Neural progenitor cell (in vitro differentiated cells): ENCODE measurements at places on chromosomes 13 and 19. TPM values are rescaled to one million over a fixed set of nuclear protein-coding genes. Genes with fewer than 3 reads are reported as not detected.

GRCh38 chr19:10643172-10643967 lies 10.8 kb upstream of the ILF3 start:
- DNase-seq: no peak

DNA sequence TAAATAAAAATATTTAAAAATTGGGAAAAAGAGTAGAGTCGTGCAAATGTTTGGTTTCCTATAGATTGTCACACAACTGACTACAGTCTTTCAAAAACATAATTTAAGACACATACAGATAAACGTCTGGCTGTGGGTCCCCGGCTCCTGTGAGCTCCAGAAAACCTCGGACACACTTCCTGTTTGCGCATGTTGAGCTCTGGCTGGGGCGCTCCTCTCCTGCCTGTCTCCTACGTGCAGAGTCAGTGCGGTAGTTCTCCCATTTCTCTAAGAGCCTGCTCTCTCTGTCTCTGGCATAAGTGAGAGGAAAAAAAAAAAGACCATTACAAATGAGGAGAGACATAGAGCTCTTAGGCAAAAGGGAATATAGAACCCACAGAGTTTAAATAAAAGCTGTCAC lies 128.2 kb upstream of the OBI1 start:
- DNase-seq: no peak

DNA sequence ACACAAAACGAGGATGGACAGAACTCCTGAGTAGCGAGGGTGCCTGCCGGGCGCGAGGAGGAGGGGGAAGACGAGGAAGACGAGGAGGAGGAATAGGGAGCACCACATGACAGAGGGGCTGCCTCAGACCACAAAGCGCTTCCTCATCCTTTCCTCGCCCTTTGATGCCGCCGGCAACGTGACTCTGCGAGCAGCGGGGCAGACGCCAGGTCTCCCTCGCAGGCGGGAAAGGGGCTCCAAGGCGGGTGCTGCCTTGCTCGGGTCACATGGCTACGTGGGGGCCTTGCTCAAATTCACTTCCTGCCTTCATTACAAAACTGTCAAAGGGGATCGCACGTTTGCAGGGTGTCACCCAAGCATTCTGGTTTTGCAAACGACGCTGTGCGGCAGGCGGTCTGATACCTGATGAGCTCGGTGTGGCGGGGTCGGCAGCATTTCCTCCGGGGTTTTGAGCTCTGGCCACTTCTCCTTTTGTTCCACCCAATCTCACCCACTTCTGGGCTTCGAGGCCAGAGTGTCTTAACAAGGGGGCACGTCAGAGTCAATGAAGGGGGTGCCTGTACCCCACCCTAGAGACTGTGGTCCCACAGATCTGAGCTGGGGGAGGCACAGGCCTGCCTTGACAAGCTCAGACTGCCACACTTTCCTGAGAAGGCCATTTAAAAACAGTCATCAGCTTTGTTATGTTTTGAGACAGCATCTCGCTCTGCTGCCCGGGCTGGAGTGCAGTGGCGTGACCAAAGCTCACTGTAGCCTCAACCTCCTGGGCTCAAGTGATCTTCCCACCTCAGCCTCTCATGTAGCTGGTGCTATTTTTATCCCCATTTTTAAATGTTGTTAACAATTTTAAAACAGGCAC lies 14.9 kb downstream of the MAP2K2 start:
- DNase-seq: no peak

Gene APOC1
- total RNA-seq: 16.1 and 17.6 TPM in 2 replicates

Gene SLC15A1
- total RNA-seq: not detected in 2 replicates

DNA sequence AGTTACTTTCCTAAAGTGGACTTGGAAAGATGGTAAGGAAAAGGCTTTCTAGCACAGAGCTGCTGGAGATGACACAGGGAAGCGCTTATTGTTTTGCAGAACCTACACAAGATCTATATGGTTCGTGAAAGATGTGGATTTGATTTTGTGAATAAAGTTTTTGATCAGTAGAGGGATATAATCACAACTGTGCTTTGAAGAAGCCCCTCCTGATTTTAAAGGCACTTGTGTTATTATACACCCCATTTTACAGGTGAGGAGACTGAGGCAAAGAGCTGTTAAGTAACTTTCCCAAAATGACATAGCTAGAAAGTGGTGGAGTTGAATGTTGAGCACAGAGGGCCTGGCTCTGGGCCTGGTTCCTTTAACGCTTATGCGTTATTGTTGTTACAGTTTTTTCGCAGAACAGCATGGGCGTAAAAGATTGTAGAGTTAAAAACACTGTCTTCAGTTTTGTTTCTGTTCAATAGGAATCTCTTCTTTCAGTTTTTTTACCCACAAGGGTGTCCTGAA lies 1.4 kb downstream of the TDRD3 start:
- DNase-seq: no peak

DNA sequence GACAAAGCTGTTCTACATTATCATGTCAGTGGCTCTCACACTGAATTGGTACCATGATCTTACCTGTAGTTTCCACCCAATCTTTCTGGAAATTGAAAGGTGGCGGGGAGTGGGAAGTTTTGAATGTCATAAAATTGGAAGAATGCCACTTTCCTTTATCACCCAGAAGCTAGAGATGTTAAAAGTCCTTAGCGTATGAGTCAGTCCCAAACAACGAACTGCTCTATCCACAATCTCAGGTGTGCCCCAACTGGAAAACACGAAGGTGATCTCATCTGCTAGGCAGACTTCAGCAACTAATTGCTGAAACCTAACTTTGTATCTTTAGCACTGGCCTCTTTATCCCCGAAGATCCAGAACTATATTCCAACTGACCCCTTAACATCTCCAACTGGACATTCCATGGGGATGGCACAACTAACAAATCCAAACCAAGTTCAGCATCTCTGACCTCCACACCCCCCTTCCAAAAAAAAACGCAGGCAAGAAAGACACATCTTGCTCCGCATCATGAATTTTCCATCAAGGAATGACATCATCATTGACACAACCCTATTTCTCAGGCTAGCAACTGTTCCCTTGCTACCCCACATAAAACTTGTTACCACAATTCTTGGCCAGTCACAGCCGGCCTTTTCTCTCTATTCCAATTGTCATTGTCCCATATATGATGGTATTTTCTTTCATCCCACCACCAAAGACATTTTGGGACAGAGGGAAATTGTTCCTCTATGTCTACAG lies 175.4 kb downstream of the KLF12 start:
- DNase-seq: no peak

GRCh38 chr13:39450176-39450575 lies 152.8 kb downstream of the LHFPL6 start:
- DNase-seq: no peak

Gene HS6ST3
- 0.31 and 0.39 TPM in 2 replicates for total RNA-seq

DNA sequence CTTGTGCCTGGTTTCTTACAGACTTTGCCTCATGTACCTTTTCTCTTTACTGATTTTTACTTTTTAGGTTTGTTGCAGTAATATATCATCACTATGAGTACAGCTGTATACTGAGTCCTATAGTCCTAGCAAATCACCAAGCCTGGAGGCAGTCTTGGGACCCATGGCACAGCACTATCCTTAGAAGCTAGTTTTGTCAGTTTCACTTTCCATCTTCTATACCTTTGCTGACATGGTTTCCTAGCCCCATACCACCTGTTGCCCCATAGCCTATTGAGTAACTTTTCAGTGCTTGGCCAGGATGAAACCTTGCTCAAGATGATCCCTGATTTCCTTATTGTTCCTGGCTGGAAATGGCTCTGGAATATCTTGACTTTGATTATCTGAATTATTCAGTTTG lies 826.4 kb downstream of the GPC5 start:
- DNase-seq: no peak

GRCh38 chr19:48102870-48103751 lies 7.5 kb downstream of the PLA2G4C start:
- DNase-seq: peak; percentile 69

Gene PGLYRP1
- not detected in 2 replicates for total RNA-seq

DNA sequence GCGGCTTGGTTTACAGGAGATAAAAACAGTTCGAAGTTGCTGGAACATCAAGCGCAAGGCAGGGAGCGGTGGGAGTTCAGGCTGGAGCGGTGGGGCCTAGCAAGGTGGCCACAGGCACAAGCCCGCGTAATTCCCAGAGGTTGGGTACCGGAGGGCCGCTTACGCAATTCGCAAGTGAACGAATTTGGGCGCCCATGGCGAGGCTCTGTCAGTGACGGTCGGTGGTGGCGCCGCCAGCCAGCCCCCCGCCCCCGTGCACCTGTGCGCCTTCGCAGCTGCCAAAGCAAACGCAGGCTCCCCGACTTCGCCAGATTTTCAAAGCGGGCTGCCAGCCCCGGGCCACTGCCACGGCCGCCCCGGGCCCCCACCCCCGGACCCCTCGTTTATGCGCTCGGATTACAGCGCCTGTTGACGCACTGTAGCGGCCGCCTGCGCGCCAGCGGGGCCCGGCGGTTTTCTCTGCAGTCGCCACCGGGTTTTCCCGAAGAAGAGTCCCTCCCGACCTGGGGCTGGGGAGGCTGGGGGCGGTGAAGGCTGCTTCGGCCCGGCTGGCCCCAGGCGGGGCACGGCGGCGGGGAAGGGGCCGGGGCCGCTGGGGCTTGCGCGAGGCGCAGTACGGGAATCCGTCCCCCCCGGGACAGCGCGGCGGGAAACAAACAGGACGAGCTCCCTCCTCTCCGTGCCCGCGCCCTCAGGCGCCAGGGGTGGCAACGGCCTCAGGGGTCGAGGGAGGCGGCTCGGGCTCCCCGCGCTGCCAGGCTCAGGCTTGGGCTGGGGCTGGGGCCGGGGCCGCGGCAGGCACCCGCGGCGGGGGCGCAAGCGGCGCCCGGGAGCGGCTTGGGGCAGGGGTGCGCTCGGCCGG lies 709 bp downstream of the N4BP2L1 start:
- DNase-seq: peak; percentile 74

Gene LIPE
- 3.5 and 5.0 TPM in 2 replicates for total RNA-seq

- DNase-seq: no peak
These were observed 113.9 kb upstream of the UBL3 start for GRCh38 chr13:29964181-29964845.

DNA sequence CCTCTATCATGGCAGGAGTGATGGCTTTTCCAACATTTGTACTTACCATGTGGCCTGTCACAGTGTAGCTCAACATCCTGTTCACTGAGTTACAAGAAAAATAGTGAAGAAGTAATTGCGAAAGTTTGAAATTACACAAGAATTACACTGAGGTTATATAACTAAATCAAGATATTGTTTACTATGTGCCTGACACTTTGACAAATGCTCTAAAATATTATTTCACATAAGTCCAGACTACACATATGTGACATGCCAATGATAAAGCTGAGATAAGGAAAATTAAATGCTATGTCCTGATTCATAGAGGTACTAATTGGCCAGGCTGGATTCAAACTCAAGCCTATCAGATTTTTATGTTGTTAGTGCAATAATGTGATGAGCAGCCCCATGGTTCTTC lies 451.7 kb downstream of the PCDH9 start:
- no peak for DNase-seq

Gene TIMM29
- total RNA-seq: 24.4 and 34.9 TPM in 2 replicates

DNA sequence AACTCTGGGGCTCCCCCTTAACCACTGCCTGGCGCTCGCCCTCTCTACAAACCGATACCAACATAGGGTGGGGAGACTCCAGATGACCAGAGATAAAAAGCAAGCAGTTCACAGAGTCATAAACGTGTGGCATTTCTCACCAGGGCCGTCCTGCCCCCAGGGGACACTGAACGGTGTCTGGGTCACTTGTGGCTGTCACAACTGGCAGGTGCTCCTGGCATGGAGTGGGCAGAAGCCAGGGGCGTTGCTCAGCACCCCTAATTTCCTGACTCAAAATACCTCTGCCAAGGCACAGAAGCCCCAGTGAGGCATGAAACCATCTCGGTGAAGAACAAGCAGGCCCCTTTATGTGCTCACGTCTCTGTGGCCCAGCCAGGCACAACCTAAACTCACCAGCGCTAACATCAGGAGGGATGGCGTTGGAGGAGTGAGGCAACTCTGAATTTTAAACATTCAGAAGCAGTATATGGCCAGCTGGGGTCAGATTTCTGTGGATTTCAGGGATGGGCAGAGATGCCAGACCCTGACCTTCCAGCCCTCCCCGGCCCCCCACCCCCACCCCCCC lies 1.8 kb downstream of the PIP5K1C start:
- DNase-seq: no peak

DNA sequence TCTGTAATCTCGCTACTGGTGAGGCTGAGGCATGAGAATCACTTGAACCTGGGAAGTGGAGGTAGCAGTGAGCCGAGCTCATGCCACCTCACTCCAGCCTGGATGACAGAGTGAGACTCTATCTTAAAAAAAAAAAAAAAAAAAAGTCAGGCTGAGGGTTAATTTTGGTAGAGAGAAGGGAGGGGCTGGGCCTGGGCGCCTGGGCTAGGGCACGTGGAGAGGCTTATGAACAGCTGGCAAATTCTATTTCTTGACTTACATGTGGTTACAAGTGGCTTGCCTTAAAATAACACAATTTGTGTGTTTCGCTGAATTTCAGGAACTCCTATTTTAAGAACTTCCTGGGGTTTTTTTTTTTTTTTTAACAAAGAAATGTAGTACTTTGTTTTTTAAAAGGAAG lies 47.6 kb upstream of the MAP3K10 start:
- no peak for DNase-seq

- DNase-seq: peak; percentile 62
These were observed 732 bp upstream of the MAP1S start for GRCh38 chr19:17718550-17718946.

DNA sequence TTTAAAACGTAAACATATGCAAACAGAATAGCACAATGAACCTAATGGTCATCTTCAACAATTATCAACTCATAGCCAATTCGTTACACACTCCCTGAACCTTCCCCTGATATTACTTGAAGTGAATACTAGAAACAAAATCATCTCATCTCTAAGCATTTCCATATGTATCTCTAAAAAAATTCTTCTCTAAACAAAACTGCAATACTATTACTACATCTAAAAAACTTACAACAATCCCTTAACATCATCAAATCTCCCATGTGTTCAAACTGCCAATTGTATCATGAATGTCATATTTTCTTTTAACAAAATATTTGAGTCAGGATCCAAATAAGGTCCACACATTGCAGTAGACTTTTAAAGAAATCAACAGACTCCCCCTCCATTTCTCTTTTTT lies 61.4 kb downstream of the FRY start:
- no peak for DNase-seq

DNA sequence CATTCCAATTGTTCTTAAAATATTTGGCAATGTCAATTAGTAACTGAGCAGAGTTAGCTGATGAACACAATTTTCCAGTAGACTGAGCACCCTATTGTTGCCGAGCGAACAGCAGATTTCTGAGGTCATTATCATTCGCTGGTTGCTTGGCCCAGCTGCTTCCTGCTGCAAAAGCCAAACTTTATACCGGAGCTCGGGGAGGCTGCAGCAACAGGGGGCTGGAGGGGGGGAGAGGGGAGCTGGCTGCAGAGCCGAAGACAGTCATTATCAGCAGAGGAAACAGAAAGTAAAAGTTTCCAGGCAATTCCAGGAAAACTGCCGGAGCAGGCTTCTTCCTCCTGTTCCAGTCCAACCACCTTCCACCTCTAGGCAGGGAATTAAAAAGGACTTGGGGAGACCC lies 77.9 kb downstream of the ZNF536 start:
- peak; percentile 71 for DNase-seq
